ENCODE measurements at places on chromosomes 5 and 9.

DNA sequence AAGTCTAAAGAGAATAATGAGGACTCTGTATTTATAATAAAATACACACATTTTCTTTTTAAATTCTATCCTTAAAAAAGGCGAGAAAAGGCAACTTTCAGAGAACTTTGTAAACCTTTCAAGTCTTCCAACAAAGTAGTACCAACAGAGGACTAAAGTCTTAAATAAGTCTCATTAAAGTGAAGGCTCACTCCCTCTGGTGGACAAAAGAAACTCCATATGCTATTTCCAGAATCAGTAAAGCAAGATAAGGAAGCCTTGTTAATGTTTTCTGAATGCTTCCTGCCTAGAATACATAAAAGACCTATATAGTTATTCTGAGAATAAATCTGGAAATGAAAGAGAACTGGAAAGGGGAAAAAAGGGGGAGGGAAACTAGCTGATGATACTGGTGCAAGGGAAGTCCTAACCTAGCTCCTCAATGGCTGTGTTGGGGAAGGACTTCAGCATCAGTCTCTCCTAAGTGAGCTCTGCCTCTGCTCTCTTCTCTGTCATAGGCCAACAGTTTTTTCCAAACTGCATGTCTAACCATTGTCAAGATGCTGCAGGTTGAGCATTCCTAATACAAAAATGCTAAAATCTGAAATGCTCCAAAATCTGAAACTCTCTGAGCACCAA is 7.2 kb downstream of the HMGCS1 start:
- DNase-seq, result no peak

DNA sequence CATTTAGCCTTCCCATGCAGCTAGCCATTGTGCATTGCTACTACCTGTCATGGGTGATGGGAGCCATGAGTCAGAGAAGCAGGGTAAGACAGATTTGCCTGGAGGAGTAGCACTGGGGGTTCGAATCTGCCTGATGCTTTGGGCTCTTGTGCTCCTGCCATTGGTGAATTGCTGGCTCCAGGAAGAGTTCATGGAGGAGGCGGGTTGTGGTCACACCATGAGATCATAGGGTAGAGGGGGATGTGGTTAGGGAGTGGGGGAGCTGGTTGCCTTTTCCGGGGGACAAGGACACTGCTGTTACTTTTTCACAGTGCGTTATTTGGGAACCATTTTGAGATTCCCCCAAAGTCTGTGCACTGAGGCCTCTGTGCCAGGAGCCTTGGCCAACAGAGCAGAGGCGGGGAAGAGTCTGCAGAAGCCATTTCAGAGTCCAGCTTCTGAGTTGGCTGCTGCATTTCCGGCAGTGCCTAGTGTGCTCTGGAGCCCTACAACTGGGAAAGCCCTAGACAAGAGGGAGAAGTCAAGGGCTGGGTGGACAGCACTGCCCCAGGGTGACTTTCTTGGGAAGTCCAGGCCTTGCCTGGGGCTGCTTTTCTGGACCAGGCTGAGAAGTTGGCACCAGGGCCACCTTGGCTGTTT is 6.2 kb downstream of the ANGPTL2 start:
- no peak for DNase-seq

GRCh38 chr5:111043712-111044506 is 27.6 kb upstream of the TSLP start:
- DNase-seq, result peak; percentile 78

DNA sequence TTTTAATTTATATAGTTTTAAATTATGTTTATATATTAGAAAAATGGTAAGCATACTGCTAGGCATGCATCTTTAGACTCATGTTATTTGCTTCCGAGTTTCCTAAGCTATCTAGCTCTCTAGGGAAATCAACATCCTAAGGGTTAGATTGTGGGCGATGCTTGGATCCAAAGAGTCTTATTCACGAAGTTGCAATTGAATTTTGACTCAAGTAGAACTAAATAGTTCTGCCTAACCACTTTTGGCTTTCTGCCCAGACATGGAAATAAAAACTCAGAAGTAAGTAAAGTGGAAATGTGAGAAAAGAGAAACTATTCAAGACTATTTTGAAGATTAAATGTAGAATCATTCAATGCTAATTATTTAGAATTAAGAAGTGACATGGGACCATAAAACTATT is 440.4 kb downstream of the CDH18 start:
- DNase-seq, result no peak

DNA sequence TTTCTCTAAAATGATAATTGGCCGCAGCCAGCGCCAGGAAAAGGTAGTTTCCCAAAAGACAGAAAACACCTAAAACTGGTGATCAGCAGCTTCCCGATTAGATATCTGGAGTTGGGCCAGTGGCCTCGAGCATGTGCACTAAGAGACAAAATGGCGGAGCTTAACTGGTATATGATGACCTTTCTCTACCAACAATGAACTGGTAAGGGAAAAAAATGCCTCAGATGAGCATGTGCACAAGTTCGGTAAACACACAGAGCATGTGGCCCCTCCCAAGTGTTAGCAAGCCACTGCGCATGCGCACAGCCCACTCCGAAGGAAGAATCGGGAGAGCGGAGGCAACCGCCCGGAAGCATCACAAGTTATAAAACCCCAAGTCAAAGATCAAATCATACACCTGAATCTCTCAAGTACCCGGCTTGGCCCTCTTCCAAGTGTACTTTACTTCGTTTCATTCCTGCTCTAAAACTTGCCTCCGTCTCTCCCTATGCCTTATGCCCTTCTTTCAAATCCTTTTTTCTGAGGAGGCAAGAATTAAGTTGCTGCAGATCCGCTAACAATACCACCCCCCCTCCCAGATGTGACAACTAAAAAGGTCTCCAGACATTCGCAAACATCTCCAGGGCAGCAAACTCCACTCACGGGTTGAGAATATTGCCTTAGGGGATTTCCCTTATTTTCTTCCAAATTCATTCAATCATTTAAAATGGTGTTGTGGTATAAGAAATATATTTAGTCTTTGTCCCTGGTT is 15.0 kb upstream of the PTBP3 start:
- peak; percentile 76 for DNase-seq

DNA sequence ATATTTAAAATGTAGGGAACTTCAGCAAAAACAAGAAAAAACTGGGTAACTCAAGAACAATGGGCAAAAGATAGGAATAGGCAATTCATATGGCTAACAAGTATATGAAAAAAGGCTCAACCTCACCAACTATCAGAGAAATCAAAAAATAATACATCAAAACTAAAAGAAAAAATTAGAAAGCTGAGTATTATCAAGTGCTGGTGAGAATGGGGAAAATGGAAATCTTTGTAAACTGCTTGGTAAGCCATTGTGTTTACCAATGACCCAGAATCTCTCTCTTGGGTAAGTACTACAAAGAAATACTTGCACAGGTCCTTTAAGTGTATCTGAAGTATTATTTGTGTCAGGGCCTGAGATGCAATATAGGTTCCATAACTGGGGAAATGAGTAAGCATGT is 27.0 kb downstream of the ABHD17B start:
- DNase-seq, result no peak

DNA sequence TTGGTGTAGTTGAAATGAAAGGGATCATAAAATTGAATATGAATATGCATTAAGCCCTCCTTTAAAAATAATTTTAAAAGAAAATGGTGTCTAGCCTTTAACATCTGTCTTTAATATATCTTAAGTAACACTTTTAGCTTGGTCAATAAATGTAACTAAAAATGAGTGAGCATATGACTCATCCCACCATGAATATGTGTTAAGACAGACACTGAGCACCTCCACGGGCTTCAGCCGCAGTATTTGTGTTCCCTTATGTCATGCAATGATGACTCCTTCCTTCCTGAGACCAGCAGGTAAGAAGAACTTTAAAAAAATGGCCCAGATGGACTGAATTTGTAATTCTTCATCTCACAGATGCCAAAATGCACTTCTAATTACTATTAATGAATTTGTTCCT is 563.2 kb downstream of the NR2F1-AS1 start:
- no peak for DNase-seq

DNA sequence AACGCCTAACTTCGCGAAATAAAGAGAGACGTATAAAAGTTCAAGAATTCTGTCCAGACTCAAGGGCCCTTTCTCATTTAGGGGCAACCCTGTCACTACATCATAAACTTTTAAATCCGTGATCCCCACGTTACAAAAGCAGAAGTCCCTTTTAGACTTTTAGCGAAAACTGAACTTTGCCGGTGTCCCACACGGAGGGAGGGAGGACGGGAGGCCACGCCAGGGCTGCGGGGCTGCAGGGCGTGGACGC is 515 bp upstream of the F2R start:
- DNase-seq, result no peak

- peak; percentile 72 for DNase-seq
Observed at GRCh38 chr5:6780802-6781391, 67.7 kb downstream of the TENT4A start.

- DNase-seq, result no peak
Observed at GRCh38 chr9:101527066-101527465, 6.6 kb upstream of the RNF20 start.
